ENCODE measurements at places on chromosomes 4 and X. TPM values are rescaled to one million over a fixed set of nuclear protein-coding genes. Genes with fewer than 3 reads are reported as not detected.

DNA sequence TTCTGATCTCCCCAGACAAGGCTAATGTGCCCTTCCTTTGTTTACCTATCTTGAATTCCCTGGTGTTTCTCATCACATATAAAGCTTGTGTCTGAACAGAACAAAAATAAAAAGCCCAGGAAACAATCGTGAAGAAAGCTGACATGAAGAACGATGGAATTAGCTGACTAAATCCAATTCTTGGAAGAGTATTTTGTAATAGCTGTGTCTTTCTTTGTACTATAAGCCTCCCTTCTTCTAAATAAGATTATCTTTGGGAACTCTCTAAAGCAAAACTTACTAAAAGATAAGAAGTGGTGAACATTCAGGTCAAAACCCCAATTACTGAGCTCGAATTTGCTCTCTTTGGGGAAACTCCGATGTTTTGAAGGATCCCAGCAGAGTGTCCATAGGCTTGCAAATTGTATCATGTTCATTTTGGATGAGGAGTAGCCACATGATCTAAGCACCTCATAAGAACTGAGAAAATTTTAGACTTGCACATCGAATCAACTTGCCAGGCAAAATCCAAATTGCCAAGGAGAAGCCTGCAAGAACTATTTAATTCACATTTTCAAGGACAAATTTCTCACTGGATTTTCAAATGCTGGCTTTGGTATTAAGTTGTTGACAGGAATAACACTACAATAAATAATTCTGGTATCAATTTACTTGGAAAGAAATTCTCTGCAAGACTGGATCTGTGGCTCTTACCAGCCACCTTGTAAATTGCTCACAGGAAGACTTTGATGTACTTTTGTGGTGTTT lies 106.2 kb downstream of the LNX1 start:
- no peak for DNase-seq

GRCh38 chr4:8765631-8766590 lies 105.7 kb downstream of the HMX1 start:
- DNase-seq: no peak

DNA sequence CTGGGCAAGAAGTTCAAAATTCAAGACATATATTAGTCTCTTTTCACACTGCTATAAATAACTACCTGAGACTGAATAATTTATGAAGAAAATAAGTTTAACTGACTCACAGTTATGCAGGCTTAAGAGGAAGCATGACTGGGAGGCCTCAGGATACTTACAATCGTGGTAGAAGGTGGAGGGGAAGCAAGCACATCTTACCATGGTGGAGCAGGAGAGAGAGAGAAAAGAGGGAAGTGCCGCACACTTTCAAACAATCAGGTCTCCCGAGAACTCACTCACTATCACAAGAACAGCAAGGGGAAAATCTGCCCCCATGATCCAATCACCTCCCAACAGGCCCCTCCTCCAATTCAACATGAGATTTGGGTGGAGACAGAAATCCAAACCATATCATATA lies 273.3 kb upstream of the RASGEF1B start:
- no peak for DNase-seq

- no peak for DNase-seq
Observed at GRCh38 chr4:1033840-1034551, 22.6 kb downstream of the FGFRL1 start.

GRCh38 chr4:88420844-88421243 lies 36.1 kb upstream of the HERC5 start:
- DNase-seq: no peak

The NUDT10 gene
- not detected for total RNA-seq

- peak; percentile 78 for DNase-seq
Observed at GRCh38 chrX:21839334-21840192, at the start of gene MBTPS2. MBTPS2 (plus strand) TSS chrX:21839617; CDS start chrX:21839735, 118 bp downstream.

The CFP gene
- 0.71 TPM for total RNA-seq

DNA sequence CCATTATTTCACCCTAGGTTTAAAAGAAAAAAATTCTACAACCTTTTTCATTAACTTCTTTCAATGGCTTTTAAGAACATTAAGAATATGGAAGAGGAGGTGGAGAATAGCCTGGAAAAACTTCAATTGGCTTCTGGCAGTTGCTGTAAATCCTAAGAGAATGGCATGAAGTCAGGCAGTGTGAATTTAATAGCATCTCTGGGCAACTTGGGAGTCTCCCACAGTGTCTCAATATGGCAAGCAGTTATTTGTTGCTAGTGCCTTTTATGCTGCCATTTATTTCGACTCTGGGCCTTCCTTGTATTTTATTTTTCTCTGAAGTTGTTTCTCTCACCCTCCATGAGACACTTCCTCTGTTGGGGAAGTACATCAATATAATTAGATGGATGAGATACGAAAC lies 322.1 kb downstream of the CBLL2 start:
- DNase-seq: no peak

DNA sequence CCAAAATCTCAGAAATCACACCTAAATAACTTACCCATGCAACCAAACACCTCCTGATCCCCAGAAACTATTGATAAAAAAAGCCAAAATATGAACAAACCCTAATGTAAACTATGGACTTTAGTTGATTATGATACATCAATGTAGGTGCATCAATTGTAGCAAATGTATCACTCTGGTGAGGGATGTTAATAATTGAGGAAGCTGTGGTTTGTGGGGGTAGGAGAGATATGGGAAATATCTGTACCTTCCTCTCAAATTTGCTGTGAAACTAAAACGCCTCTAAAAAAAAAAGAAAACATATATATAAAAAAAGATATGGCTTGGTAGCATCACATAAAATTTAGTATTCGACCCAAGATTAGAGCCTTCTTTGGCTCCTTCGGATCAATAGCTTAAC lies 144.3 kb upstream of the CPEB2 start:
- no peak for DNase-seq

DNA sequence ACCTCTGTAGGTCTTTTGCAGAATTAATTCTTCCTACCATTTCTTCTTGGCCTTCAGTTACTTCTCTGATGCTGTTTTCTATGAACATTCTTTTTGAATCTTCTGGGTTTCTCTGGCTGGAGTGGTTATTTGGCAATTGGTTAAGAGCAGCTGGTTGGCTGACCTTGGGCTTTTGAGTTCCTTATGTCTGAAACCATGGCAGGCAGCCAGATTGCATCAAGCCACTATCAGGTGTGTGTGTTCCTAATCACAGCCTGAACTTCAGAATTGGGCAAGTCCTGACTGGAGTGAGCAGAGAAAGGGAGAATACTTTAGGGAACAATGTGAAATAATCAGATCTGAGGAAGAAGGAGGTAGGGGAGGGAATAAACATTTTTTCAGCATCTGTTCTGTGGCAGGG lies 90.2 kb downstream of the ARHGAP10 start:
- peak; percentile 99 for DNase-seq

GRCh38 chr4:139018501-139018900 lies 2.9 kb downstream of the NOCT start:
- DNase-seq: no peak

DNA sequence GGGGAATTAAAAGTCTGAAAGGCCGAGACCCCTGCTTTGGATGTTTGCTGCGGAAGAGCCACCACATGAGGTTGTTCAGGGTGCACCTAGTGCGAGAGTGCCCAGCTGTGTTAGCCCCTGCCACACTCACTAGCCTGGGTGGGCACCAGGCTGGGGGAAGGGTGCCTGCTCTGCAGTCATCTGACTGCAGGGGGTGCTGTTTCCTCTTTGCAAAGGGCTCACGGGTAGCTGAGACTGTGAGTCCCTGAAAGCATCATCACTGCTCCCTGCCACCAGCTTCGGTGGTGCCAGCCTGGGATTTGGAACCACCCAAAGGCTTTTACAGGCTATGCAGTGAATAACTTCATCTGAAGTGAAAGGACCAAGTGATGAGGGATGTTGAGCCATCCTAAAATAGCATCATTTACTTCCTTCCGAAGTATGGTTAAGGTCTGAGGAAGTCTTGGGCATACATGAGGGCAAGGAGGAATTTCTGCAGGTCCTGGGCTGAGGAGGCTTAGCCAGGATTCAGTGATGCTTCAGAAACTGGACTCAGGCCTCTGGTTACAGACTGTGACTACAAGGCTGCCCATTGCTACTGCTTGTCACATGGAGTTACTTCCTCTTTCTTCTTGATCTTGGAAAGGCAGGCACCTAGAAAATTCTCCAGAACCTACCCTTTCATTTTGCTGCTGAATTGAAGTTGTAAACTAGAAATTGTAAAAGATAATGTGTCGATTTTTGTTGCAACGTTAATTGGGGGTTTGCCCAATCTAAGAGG lies 293.2 kb upstream of the PRPS2 start:
- DNase-seq: peak; percentile 30

DNA sequence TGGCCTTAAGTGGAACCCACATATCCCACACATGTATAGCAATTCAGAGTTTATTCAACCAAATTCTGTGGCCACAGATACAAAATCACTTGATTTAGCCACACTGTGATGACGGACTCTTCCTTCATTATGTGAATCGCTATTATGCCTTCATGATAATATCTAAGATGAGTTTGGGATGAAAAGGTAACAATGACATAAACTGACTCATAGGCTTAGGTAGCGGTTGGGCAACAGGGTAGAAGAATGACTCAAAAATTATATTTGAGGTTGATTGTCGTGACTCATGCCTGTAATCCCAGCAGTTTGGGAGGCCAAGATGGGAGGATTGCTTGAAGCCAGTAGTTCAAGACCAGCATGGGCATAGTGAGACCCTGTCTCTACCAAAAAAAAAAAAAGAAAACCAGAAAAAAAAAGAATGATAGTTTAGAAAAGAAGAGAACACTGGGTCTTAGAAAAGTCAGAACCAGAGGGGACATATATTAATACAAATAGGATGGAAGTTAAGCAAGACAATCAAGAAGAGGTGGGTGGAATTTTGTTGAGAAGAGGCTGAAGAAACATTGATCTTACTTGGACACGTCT lies 70.4 kb upstream of the USP9X start:
- DNase-seq: peak; percentile 86

DNA sequence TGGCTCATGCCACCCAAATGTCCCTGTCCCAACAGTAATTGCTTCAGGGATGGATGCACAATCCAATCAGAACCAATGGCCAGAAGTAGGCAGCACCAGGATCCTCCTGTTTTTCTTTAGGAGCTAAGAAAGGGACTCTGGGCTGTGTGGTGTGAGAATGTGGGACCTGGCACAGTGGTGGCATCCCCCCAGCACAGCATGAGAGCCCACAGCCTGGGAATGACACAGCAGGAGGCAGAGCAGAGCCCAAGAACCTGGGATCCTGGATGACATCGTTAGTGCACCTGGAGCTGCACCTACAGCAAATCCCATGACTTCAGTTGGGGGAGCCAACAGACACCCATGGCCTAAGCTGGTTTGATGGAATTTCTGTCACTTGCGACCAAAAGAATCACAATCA lies 70.7 kb upstream of the C4orf50 start:
- DNase-seq: no peak

DNA sequence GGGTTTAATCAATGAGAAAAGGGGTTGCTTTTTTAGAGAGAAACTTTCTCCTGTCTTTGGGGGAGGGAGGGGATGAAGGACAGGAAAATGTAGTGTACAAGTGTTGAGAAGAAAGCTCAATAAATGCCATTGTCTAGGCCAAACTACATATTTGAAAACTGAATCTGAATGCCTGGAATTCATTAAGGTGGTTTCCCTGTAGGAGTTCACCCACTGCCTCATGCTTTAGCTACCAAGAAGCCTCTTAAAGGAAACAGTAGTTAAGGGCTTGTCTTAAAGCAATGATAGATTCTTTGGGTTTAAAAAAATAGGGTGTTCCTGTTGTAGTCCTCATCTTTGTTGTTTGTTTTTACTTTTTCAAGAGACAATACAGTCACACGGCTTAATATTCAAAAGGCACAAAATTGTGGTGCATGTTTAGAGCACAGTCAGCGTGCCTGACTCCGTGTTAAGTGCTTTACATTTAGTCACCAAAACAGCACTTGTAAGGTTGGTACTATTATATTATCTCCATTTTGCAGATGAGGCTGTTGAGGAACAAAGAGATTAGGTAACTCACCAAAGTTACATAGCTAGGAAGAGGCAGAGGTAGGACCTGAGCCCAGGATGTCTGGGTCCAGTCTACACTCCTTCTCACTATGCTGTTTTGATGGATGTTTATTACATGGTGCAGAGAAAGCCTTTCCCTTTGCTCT lies 46.0 kb downstream of the FNIP2 start:
- DNase-seq: no peak

The H2BW2 gene
- not detected for total RNA-seq

The DHRSX gene
- total RNA-seq: 23.9 TPM

- DNase-seq: peak; percentile 70
Observed at GRCh38 chr4:85209161-85209560, 242.7 kb upstream of the WDFY3 start.

DNA sequence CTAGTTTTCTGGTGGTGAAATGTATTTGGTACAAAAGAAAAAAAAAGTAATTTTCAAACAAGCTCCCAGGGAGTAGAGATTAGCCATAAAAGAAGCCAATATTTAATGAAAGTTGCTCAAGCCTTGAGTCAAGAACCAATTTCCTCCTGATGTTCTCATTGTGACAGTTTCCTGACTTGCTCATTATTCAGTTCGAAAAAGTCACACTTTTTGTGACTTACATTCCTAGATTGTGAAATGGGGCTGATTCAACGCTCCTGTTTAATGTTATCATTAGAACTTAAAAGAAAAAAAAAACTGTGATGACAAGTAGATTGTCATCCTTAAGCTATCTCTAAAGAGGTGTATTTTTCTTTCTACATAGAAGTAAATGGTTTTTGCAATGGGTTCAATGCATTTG lies 122.6 kb upstream of the BMPR1B start:
- DNase-seq: peak; percentile 30

The SORBS2 gene
- total RNA-seq: 19.3 TPM

DNA sequence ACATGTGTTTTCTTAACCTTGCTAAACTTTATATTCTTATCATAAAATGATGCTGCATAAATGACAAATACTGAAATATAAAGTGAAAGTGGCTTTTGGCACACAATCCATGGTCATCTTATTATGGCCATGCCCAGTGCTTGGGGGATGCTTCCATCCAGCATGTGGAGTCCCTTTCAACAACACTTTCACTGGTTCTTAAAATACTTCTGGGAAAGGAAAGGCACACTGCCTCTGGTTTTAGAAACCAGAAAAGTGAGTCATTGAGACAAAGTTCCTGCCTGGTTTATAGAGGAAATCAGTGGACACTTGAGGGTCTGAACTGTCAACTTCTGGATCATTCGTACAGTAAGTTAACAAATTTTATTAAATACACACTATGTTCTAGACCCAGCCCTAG lies 248.0 kb upstream of the ADAMTS3 start:
- DNase-seq: peak; percentile 11

GRCh38 chr4:159337041-159337440 lies 234.2 kb downstream of the RAPGEF2 start:
- DNase-seq: no peak

All from MCF 10A (cell line).